ENCODE measurements at places on chromosomes 7 and 10.

GRCh38 chr10:88097092-88097516, 233.7 kb downstream of the PTEN start:
- no peak for DNase-seq

GRCh38 chr7:44175730-44176129, 13.5 kb downstream of the GCK start:
- peak; percentile 28 for DNase-seq

- no peak for DNase-seq
Observed at GRCh38 chr7:121099572-121099971, 111.1 kb downstream of the CPED1 start.

GRCh38 chr7:21942955-21943354, 2.7 kb downstream of the CDCA7L start:
- DNase-seq, result no peak

DNA sequence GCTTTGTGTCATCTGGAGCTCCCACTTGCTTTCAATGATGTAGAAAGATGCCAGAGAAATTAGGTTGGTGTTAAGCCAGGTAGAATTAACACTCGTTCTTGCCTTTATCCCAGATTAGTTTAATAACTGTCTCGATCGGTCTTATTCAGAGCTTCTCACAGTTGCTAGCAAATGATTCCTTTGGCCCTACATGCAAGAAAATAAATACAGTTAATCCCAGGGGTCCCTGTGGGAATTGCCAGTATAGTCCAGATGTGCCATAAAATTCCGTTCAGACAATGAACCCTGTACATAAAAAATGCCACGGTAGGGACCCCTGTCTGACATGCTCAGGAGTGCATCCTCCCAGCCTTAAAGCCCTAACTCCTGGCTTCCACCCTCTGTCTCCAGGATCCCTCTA, 207.5 kb downstream of the ARHGAP12 start:
- peak; percentile 9 for DNase-seq

GRCh38 chr7:64869121-64869725, 33.9 kb upstream of the ZNF273 start:
- no peak for DNase-seq

GRCh38 chr7:129750091-129750490, 138.6 kb downstream of the NRF1 start:
- no peak for DNase-seq

- DNase-seq, result no peak
Observed at GRCh38 chr10:13820119-13820963, 233.6 kb downstream of the PRPF18 start.

GRCh38 chr10:104664205-104664604, 23.1 kb downstream of the SORCS3 start:
- DNase-seq, result no peak

- DNase-seq, result no peak
Observed at GRCh38 chr10:74651565-74651964, 174.8 kb upstream of the KAT6B start.

- DNase-seq, result no peak
Observed at GRCh38 chr10:12978891-12979290, 22.6 kb downstream of the CCDC3 start.

DNA sequence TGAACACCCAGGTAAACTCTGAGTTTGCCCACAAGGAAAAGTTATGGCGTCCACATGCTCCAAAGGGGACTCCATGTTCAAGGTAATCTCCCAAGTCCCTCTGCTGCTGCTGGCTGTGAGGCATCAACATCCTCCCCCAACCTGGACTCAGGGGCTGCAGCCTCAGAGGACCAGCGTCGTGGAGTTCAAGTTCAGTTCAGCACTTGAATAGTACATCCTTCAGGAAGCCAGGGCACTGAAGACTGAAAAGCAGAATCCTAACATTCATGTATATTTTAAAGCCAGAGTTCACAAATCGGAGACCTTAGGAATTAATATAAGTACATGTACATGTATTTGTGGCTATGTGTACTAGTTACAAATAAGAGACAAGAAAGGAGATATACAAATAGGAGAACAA, 90.4 kb downstream of the PTPRE start:
- no peak for DNase-seq

DNA sequence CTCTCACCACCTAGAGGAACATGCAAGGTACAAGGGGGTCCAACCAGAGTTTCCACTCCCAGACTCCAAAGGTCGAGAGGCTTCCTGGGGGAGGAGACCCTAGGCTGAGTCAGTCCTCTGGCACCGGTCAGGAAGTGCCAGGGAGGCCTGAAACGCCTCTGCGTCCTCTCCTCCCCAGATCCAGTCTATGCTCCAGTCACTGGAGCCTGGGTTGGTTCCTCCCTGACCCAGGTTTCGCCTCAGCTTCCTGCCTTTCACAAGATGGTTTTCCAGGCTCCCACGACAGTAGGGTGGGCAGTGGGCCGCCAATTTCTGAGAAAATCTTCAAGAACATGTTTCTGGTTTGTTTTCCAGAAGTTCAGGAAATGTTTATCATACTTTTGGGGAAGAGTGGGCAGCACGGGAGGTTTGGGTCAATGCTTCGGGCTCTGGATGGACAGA, 30.0 kb downstream of the DUSP5 start:
- DNase-seq, result peak; percentile 56

DNA sequence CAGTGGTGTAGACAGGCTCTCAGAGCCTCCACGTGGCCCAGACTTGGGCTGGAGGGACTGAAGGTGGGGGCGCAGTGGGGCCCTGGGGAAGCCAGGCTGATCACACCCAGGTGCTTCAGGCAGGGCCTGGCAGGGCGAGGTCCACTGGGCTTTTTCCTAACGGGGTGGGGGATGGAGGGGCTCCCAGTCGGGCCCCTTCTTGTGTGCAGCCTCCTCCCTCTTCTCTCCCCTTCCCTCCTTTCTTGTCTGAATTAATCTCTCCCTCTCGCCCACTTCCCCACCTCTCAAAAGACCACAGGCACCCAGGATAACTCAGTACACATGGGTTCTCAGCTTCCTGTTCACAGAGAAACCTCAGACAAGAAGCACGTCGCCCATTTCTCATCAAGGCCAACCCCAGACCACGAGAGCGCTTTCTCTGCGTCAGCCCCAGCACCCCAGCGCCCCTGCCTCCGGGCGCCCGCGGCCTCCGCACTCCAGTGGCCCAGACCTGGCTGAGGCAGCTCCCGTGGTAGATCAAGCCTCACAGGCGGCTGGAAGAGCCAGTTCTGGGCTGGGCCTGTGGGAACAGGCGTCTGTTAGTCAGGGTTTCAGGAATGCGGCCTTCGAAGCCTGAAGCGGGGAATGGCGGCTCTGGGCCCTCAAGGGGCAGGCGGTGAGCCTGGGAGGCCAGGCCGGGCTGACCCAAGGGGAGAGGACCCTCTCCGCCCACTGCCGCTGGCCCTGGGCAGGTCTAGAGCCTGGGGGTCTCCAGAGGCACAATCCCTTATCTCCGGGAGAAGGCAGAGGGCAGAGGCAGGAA, 50.6 kb downstream of the PWWP2B start:
- DNase-seq, result no peak

GRCh38 chr7:47893721-47894365, 54.4 kb downstream of the PKD1L1 start:
- no peak for DNase-seq

GRCh38 chr10:78981257-78981969, 87.4 kb upstream of the ZMIZ1 start:
- DNase-seq, result no peak

- no peak for DNase-seq
Observed at GRCh38 chr10:68125772-68126171, 16.5 kb downstream of the MYPN start.

DNA sequence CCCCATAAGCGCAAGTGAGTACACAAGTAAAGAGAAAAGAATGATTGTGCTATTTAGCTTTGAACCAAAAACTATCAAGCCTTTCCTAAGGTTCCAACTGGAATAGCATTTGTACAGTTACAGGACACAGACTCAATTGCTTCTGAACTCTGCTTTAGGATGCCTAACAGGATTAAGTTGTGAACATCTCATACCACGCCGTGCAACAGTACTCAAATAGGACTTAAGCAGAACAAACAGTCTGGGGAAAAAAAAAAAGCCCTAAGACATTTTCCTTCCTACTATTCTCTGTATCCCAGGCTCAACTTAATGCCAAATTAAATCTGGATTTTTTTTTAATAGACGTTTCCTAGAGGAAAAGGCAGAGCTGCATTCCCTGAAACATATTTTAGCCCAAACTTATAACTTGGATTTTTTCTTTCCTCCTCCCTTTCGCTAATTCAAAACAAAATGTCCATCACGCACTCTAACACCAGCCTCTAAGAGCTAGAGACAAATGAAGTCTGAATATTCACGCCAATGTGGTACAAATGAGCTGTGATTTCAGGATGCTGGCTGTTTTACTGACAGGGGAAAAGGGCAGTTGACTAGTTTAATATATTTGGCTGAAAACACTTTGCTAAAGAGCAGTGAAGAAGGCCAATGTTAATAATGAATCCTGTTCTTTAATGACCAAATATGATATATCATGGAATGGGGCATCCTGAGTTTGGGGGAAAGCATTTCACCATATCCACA, 68.6 kb downstream of the CALD1 start:
- no peak for DNase-seq

DNA sequence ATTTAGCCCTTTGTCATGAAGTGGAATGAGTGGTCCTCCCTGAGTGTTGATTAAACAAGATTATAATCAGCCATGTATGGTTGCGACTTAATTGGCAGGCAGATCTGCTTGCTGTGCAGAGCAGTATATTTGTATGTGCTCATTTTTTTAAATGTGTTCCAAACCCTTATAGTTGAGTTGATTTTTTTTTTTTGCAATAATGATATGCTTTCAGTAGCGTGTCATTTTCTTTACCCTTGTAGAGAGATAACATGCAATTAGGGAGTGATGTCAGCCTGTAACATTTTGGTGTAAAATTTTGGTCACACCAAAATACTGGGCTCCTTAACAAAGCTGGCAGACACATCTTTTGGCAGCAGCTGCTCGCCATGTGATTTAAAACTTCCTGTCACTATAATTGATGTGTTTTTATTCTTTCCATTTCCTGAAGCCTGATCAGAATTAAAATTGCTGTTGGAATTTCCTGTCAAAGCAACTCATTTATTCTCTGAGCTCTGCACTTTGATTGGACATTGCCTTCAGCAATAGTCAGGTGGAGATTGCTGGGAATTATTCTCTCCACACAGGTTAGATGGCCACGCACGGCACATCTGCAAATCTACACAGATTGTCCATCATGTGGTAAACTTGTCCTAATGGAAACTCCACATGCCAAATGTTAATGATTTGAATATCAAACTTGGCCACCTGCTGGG, 125.3 kb downstream of the DYNC1I1 start:
- DNase-seq, result no peak

DNA sequence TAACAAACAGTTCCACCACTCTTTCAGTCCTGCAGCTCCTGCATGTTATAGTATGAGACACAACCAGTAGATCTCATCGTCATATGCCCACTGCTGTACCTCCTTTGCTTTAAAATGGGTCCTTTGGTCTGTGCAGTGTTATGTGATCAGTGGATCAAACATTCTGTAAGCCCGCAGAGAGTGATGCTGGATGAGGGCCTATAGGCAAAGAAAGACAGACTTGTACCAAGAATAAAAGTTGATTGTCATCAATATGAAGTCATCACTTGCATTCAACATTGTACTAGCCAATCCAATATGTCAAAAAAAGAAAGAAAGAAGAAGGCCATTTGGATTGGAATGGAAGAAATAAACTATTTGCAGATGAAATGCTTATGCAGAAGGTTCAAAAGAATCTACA, 79.8 kb upstream of the PHYHIPL start:
- DNase-seq, result no peak

- DNase-seq, result no peak
Observed at GRCh38 chr7:65448816-65449504, 75.3 kb downstream of the ZNF92 start.

- peak; percentile 54 for DNase-seq
Observed at GRCh38 chr10:63103971-63104409, 29.1 kb upstream of the NRBF2 start.

Measured in activated CD8-positive, alpha-beta memory T cell treated with anti-CD3 and anti-CD28 coated beads for 24 hours (primary cell).